Adrenal gland (tissue), 19 donors: ENCODE measurements at places on chromosomes 5 and 9. TPM values are rescaled to one million over a fixed set of nuclear protein-coding genes. Genes with fewer than 3 reads are reported as not detected.

Gene KIAA0825
- polyA plus RNA-seq, result 1.9 TPM

Gene B4GALT1
- 70.5 TPM for polyA plus RNA-seq

Gene SAXO1
- polyA plus RNA-seq, result not detected

Gene ZER1
- polyA plus RNA-seq, result 41.7 TPM

Gene TSSK1B
- not detected for polyA plus RNA-seq

Gene GCNT1
- 1.3 TPM for polyA plus RNA-seq

Gene MEIKIN
- polyA plus RNA-seq, result not detected

Gene PRDM9
- polyA plus RNA-seq, result not detected

Gene GBGT1
- 29.0 TPM for polyA plus RNA-seq

Gene CRHBP
- 13.4 TPM for polyA plus RNA-seq

Gene IFNA2
- polyA plus RNA-seq, result not detected
